ENCODE measurements at places on chromosomes 4 and X. TPM values are rescaled to one million over a fixed set of nuclear protein-coding genes. Genes with fewer than 3 reads are reported as not detected.

Gene ANXA5
- total RNA-seq: 82.7 TPM

Gene SHROOM3
- total RNA-seq: 0.79 TPM

Gene TBX22
- total RNA-seq: not detected

Gene MXRA5
- 6.7 TPM for total RNA-seq

Gene SNCA
- 0.56 TPM for total RNA-seq

GRCh38 chr4:165096776-165097175, 15.9 kb downstream of the TMEM192 start:
- no peak for DNase-seq

DNA sequence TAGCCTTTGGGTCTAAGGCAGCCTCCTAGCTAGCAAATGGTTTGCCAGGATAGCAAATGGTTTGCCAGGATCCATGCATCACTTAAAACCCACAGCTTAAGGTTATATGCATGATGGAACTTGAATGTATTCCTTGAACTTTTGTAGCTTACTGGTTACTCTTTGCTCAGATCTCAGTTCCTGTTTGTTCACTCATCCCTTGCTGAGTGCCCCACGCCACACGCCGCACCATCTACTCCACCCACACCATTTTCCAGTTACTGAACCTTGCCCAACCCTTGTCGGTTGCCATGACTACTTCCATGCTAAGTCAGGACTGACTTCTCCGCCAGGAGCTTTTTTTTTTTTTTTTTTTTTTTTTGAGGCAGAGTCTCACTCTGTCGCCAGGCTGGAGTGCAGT, 29.5 kb upstream of the XIAP start:
- DNase-seq: no peak

GRCh38 chr4:110780538-110780937, 157.7 kb upstream of the PITX2 start:
- DNase-seq: no peak

DNA sequence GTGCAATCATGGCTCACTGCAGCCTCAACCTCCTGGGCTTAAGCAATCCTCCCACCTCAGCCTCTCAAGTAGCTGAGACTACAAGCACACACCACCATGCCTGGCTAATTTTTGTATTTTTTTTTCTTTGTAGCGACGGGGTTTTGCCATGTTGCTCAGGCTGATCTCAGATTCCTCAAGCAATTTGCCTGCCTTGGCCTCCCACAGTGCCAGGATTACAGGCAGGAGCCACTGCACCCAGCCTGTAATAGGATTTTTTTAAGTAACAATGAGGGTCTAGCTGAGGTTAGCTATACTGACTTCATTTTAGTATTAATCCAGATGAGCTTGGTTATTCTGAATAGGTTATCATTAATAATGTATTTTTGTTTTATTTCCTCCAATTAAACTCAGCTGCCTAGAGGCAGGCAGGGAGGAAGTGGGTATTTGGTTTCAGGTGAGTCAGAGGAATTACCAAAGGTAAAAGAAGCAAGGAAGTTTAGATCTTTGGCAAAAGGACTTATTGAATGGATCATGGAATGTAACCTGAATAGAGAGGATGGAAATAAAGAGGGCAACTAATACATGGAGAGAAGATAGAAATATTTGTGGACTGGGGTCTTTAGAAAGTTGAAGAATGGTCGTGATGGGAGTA, 1023.3 kb upstream of the TENM3 start:
- no peak for DNase-seq

- no peak for DNase-seq
These were observed 136.2 kb upstream of the BMPR1B start for GRCh38 chr4:94621491-94622080.

GRCh38 chrX:24081661-24082154, 27.0 kb downstream of the EIF2S3 start:
- DNase-seq: peak; percentile 71

GRCh38 chrX:7252013-7252610, 104.2 kb upstream of the PUDP start:
- DNase-seq: no peak

GRCh38 chr4:106172861-106173260, 143.1 kb downstream of the TBCK start:
- no peak for DNase-seq

DNA sequence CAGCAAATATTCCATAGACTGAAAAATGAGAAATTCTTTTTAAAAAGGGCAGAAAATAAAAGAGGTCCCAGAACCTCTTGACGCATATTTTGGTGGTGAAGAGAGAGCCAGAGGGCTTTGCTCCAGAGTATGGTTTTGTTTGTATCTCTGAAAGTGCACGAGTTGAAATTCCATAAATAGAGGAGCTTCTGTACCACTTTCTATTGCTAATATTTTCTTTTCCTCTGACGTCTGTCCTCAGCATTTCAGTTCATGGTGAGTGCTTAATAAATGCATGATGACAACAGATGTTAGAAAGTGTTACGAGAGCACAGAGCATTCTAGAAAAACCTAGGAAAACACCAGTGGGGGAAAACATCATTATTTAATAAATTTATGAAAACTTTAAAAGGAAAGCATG, 145.6 kb downstream of the AMELX start:
- DNase-seq: no peak

- no peak for DNase-seq
These were observed 121.0 kb downstream of the PCDH10 start for GRCh38 chr4:133270021-133270570.

- no peak for DNase-seq
These were observed 168.4 kb upstream of the NPY2R start for GRCh38 chr4:155040031-155040430.

- DNase-seq: no peak
These were observed 394.1 kb downstream of the GALNTL6 start for GRCh38 chr4:172207258-172207657.

Measured in psoas muscle (tissue), 8 donors.